Endodermal cell (in vitro differentiated cells): ENCODE measurements at places on chromosomes 11 and 22. TPM values are rescaled to one million over a fixed set of nuclear protein-coding genes. Genes with fewer than 3 reads are reported as not detected.

Gene E2F8
- total RNA-seq, result 8.5 and 10.5 TPM in 2 replicates

DNA sequence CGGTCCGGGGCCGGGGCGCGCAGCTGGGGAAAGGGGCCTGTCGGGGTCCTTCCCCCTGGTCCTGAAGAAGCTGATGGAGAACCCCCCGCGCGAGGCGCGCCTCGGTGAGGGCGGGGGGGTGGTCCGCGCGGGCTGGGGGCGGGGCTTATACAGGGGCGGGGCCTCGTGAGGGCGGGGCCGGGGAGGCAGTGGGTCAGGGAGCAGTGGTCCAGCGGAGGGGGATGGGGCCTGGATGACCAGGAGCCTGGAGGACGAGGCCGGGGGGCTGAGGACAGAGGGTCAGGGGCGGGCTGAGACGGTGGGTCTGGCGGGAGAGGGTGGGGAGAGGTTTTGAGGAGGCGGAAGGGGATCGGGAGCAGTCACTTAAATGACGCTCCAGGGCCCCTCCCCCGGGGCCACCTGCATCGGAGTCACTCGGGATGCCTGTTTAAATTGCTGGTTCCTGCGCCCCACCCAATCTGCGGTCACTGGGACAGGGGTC is 396 bp downstream of the TEF start:
- DNase-seq, result peak; percentile 93

DNA sequence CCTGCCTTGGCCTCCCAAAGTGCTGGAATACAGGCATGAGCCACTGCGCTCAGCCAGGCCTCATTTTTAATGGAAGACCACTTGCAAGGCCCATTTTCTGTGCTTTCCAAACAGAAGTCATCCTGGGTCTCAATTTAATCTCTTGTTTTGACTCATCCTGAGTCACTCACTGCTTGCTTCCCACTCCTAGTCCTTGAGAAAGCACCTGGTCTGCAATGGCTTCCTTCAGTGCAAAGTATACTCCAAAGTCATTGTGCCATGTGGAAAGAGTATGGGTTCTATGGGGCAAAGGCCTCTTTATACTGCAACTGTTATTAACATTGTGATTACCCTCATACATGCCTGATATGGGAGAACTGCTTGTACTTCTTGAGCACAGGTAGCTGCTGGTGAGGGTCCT is 18.3 kb upstream of the SLC5A1 start:
- no peak for DNase-seq

DNA sequence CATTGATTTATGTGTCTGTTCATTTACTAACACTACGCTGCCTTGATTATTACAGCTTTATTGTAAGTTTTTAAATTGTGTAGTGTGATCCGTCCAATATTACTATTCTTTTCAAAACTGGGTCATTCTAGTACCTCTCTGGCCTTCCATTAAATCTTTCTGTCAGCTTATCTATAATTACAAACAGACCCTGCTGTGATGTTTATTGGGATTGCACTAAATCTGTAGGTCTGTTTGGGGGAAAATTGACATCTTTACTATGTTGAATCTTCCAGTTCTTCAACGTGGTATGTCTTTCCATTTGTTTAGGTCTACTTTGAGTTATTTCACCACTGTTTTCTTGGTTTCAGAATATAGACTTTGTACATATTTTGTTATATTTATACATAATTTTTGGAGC is 15.6 kb downstream of the CABIN1 start:
- DNase-seq, result no peak

DNA sequence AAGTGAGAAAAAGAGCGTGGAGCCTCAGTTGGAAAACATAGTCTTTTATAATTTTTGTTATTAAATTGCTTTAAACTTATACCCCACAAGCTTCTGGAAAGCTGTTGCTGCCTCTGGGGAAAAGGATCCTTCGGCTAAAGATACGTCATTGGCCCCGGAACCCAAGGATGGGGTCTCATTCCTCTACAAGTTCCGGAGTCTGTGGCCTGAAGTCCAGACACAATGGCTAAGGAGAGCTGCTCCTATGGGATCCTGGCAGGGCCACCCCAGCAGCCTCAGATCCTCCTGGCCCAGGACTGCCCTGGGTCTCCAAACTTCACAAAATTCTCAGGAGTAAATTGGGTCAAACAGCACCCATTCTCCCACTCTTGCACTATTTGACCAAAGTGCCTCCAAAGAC is 5.9 kb downstream of the WT1 start:
- DNase-seq, result peak; percentile 33
